Calu3 (cell line): ENCODE measurements at places on chromosomes 1 and 21. TPM values are rescaled to one million over a fixed set of nuclear protein-coding genes. Genes with fewer than 3 reads are reported as not detected.
A peak's percentile ranks its signal among the peaks of the same experiment; 100 is the strongest.

GRCh38 chr1:62891956-62892562, 108.1 kb downstream of the ATG4C start:
- no peak overlapping the region for H3K4me3 ChIP-seq
- no peaks in the 10 kb centered on the region for H3K4me1 ChIP-seq
- no peaks in the 10 kb centered on the region for H3K36me3 ChIP-seq
- no peak for DNase-seq

DNA sequence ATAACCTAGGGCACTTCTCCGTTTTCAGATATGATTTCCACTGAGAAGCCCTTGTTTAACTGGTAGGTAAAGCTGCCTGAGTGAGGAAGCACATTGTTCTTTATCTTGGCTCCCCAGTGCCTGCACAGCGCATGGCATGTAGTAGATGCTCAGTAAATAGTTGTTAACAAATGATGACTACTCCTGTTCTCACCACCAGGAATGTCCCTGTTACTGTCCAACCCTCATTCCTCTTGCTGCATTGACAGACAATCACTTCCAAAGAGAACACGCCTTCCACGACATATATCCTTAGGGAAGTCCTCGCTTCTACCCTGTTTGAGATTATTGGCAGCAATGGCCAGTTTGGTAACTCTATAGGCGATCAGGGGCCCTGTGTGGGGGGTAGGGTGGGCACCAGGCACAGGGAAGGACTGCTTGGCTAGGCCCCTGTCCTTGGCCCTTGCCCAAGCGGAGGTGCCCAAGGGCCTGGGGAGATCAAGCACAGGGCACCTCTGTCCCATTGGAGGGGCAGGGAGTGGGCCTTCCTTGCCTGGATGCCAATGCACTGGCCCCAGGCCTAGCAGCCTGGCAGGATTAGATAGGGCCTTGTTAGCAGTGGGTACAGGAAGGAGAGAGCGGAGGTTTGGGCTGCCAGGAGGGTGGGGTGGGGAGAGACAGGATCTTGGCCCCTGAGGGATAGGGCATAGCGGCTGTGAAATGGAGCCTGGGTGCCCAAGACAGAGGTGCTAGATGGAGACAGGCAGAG, 10.2 kb downstream of the NES start:
- no peak for DNase-seq
- H3K27ac ChIP-seq, result no peak overlapping the region
- H3K4me1 ChIP-seq, result peaks cover 46% of the 10 kb centered on the region
- H3K27me3 ChIP-seq, result peaks cover 19% of the 10 kb centered on the region
- H3K4me3 ChIP-seq, result no peak overlapping the region
- H3K36me3 ChIP-seq, result peaks cover 7% of the 10 kb centered on the region

GRCh38 chr1:183783342-183783741, 21.6 kb upstream of the RGL1 start:
- DNase-seq, result no peak
- no peaks in the 10 kb centered on the region for H3K27me3 ChIP-seq
- no peaks in the 10 kb centered on the region for H3K36me3 ChIP-seq
- no peak overlapping the region for H3K4me3 ChIP-seq
- H3K27ac ChIP-seq, result no peak overlapping the region

ZBTB8A gene
- 4.3 and 4.7 TPM in 2 replicates for total RNA-seq

GRCh38 chr1:90475631-90476030, 241.5 kb downstream of the BARHL2 start:
- H3K4me3 ChIP-seq, result no peak overlapping the region
- DNase-seq, result no peak
- H3K36me3 ChIP-seq, result no peaks in the 10 kb centered on the region
- H3K27ac ChIP-seq, result no peak overlapping the region

DNA sequence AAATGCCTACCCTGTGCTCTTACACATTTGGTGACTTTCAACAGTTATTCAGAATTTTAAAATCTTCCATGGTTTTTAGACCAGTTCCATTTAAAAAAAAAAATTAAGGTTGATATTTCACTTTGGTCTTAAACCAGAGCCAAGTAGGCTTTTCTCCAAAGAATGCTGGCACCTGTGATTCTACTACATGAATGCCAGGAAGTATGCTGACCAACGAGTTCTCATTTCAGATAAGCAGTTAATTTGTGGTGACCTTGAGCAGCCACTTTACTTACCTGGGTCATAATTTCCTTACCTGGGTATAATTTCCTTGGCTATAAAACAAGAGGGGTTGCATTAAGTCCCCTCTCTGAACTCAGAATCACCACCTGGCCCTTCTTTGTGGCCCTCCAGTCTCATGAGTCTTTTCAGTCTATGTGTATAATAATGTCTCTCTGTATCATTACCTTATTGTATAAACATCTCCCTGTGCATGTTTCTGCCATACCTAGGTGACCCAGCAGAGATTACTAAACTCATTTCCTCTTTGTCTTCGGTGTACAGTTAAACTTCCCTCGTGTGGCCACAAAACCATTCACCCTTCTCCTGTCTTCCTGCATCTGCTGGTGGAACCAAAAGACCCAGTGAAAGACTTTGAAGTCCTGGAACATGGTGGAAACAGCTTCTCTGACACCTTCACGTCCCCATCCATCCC, 139.1 kb upstream of the DPT start:
- no peaks in the 10 kb centered on the region for H3K27me3 ChIP-seq
- no peaks in the 10 kb centered on the region for H3K36me3 ChIP-seq

GRCh38 chr1:83999316-83999819, 436 bp upstream of the TTLL7 start:
- peak overlapping the region; percentile 72 for H3K27ac ChIP-seq
- H3K36me3 ChIP-seq, result peaks cover 16% of the 10 kb centered on the region
- H3K4me1 ChIP-seq, result peaks cover 25% of the 10 kb centered on the region
- peaks cover 35% of the 10 kb centered on the region for H3K27me3 ChIP-seq
- peak; percentile 79 for DNase-seq

RHEX gene
- 75.1 and 88.9 TPM in 2 replicates for total RNA-seq

NFASC gene
- total RNA-seq, result not detected in 2 replicates

SLC44A5 gene
- 5.0 and 5.8 TPM in 2 replicates for total RNA-seq

GRCh38 chr1:209746451-209747165, 9.2 kb upstream of the TRAF3IP3 start:
- no peaks in the 10 kb centered on the region for H3K27me3 ChIP-seq
- H3K4me1 ChIP-seq, result peaks cover 27% of the 10 kb centered on the region
- H3K27ac ChIP-seq, result no peak overlapping the region
- H3K36me3 ChIP-seq, result no peaks in the 10 kb centered on the region

THEMIS2 gene
- total RNA-seq, result 5.9 and 11.3 TPM in 2 replicates

DNA sequence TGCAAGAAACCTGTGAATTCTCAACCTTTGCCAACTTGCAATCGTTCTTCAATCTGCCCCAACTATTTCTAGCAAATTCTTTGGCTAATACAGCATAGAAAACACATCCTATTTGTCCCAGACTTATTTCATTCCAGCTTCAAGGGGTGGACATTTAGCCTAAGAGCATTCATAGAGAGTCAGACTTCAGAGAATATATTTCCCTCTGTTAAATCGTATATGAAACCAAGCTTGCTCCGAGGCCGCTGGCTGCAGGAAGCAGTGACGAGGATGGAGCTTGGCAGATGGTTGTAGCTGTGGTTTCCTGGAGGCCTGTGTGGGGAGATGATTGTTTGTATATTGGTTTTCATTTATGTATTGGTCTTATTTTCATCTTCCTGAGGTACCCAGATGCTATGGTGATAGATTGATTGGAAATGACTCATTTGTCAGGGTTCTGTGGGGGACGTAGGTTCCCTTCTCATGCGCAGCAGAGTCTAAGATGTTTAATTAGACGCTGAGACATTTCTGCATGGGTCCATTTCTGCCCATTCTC, 26.1 kb downstream of the MAN1C1 start:
- H3K27ac ChIP-seq, result no peak overlapping the region
- no peaks in the 10 kb centered on the region for H3K4me1 ChIP-seq
- no peak for DNase-seq
- H3K4me3 ChIP-seq, result no peak overlapping the region

PUM1 gene
- total RNA-seq, result 161 and 163 TPM in 2 replicates

GRCh38 chr1:2946291-2946690, 75.0 kb upstream of the ACTRT2 start:
- no peak overlapping the region for H3K27ac ChIP-seq
- peaks cover 46% of the 10 kb centered on the region for H3K27me3 ChIP-seq
- H3K4me1 ChIP-seq, result no peaks in the 10 kb centered on the region
- H3K4me3 ChIP-seq, result no peak overlapping the region
- H3K36me3 ChIP-seq, result no peaks in the 10 kb centered on the region
- DNase-seq, result no peak

DNA sequence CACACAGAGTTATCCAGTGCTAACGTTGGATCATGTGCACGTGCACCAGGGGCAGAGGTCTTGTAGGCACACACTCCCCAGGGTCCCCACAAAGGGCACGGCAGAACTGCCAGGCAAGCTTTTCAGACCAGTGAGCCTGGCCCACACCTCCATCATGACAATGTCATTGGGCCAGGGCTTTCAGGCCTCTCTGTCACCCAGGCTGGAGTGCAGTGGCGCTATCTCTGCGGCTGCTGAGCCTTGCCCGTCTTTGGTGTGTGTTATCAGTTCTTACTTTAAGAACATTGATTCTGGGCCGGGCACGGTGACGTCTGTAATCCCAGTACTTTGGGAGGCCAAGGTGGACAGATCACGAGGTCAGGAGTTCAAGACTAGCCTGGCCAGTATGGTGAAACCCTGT, 44.2 kb downstream of the PKNOX1 start:
- no peak overlapping the region for H3K4me3 ChIP-seq
- DNase-seq, result no peak
- H3K27ac ChIP-seq, result no peak overlapping the region
- H3K27me3 ChIP-seq, result no peaks in the 10 kb centered on the region
- no peaks in the 10 kb centered on the region for H3K4me1 ChIP-seq

GRCh38 chr21:26236281-26236680, 65.7 kb upstream of the APP start:
- H3K27ac ChIP-seq, result no peak overlapping the region
- no peaks in the 10 kb centered on the region for H3K36me3 ChIP-seq
- H3K27me3 ChIP-seq, result no peaks in the 10 kb centered on the region
- H3K4me3 ChIP-seq, result no peak overlapping the region
- H3K4me1 ChIP-seq, result peaks cover 8% of the 10 kb centered on the region

RHBDL2 gene
- total RNA-seq, result 9.4 and 10.9 TPM in 2 replicates

GRCh38 chr1:158283965-158284364, 5.8 kb upstream of the CD1C start:
- no peak overlapping the region for H3K4me3 ChIP-seq
- peaks cover 8% of the 10 kb centered on the region for H3K4me1 ChIP-seq
- H3K27ac ChIP-seq, result no peak overlapping the region
- DNase-seq, result no peak

PLCH2 gene
- 3.1 and 4.1 TPM in 2 replicates for total RNA-seq
